ENCODE measurements at places on chromosomes 3 and 15.

GRCh38 chr3:124854009-124854408, 33.2 kb downstream of the ITGB5 start:
- DNase-seq = no peak

DNA sequence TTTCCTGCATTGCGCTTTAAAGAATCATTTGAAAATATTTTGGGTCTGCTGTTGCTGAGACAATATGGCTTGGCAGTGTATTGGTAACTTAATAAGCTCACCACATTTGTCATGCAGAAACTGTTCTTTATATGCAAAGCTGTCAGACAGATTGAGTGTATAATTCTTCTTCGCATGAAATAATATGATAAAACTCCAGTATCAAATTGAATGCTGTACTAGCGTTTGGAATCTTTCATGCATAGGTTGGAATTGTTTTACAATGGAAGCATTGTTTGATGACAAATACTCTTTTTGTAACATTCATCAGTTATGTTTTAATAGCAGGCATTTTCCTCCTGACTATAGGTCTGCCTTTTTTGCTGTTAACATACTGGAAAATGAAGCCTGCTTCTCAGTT, 53.8 kb downstream of the RBMS3 start:
- no peak for DNase-seq

DNA sequence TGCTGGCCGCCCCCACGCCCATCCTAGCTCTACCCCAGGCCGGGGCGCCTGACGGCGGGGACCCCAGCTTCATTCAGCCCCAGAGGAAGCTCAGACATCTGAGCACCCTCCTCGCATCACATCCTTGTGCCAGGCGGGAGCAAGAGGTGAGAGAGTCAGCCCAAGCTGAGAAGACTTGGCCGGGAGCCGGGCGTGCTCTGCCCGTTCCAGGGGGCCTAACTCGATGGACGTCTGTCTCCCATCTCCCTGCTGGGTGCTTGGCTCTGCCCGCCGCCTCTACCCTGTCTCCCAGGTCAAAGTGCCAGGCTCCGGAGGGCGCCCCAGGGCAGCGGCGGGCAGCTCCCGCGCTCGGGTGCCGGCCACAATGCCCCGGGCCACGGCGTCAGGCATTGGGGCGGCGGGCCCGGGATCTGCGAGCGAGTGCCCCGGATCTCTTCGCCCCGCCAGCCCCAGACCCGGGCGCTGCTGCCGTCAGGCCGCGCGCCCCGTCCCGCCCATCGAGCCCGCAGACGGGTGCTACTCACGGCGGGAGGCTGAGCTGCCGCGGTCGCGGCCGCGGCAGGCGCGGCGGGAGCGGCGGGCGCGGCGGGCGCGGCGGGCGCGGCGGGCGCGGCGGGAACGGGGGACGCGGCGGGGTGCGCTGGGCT, 388 bp downstream of the DAPK2 start:
- DNase-seq = no peak

GRCh38 chr3:31802981-31803740, 177.9 kb downstream of the OSBPL10 start:
- no peak for DNase-seq

DNA sequence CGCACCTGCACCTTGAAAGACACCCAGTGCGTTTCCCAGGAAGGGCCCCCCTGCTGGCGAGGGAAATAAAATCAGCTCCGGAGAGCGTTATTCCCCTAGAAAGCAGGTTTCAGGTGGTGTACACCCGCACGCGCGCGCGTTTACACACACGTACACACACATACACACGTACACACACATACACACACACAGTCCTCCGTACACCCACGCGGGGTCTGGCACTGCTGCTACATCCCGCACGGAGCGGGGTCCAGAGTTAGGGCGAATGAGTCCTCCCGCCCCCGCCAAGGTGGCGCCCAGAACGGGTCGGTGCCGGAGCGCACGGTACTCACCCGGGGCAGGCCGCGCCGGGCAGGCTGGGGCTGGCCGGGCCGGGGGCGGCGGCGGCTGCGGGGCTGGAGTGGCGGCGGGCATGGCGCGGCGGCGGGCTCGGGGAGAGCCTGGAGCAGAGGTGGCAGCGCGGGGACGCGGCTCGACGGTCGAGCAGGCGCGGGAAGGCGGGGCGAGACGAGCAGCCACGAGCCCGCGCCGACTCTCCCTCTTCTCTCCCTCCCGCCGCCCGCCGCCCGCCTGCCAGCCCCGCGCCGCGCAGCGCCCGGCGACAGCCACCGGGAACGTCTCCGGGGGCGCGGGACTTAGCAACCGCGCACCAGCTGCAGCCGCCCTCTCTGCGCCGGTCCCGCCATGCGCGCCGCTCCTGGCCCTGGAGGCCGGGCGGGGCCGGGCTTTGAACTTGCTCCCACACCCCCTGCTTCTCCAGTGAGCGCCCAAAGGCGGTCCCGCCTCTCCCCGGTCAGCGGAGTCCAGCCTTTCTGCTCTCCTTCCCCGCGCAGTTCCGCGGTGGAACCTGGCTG, at the start of gene DCLK3:
Gene DCLK3, minus strand, starts transcription at position 704 of the 854 bp plus-strand sequence. Its CDS starts 290 bp downstream, at position 414.
- DNase-seq = no peak

GRCh38 chr3:45760878-45761711, 35.2 kb downstream of the SLC6A20 start:
- DNase-seq = peak; percentile 31

GRCh38 chr15:60414016-60414682, 16.4 kb upstream of the ANXA2 start:
- no peak for DNase-seq

DNA sequence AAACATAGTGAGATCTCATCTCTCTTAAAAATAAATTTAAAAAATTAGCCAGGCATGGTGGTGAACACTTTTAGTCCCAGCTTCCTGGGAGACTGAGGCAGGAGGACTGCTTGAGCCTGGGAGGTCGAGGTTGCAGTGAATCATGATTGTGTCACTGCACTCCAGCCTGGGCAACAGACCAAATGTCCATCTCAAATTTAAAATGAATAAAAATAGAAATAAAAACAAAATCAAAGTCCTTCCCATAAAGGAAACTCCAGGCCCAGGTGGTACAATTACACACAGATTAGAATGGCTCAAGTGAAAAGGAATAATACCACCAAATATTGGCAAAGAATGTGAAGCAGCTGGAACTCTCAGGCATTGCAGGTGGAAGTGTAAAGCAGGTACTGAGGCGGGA, 19.3 kb upstream of the ATP10A start:
- no peak for DNase-seq

DNA sequence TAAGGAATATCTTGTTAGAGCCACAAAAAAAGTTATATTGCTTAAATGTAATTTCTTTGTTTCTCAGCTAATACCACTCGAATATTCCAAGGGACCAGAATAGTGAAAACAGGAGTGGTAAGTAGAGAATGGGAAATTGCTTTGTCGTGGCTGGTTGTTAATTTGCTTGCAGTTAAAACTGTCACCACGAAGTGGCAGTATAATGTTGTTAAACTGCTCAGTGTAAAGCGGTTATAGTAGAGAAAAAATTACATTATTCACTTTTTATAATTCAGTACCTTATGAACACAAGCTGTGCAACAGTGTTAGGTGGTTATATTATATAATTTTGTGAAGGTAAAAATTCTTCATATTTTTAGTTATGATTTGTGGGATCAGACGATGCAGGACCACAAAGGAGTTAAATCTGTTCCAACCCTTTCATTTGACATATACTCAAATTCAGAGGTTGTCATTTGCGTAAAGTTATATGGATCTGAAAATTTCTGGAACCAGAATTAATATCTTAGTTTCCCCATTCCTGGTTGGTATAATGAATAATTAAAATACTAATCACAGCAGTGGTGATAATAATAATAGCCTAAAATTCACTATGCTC, 171.8 kb downstream of the FEZF2 start:
- peak; percentile 15 for DNase-seq

- no peak for DNase-seq
Measured at GRCh38 chr3:171159024-171159821, 132.7 kb upstream of the SLC2A2 start.

DNA sequence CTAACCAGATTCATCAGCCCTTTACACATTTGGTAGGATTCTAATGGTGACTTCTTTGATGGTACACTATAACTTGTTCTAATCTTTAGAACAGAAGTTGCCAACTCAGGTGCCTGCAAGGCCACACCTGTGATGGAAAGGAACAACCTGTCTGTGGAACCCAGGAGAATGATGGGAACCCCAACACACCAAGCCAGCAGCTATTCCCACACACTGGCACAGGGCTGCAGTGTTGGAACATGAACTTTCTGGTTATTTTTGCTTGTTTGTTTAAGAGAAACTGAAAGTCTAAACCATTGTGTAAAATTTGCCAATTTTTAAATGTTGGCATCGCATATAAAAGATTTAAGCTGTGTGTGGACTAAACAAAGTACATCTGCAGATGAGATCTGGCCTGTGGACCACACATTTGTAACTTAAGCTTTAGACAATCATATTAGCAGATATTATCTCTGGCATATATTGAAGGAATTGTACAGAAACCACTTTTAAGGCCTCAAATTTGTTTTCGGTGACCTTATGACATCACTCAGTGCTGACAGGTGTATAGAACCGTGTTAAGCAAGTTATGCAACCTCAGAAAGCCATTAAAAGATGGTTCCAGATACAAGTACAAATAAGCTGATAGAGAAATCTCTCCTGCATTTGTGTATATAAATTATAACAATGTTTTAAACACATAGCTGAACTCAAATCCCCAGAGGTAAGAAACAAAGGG, 242.9 kb downstream of the SLC9A9 start:
- DNase-seq = no peak

GRCh38 chr15:58546635-58547627, 115.1 kb downstream of the LIPC start:
- no peak for DNase-seq

GRCh38 chr3:11612515-11613188, 31.1 kb downstream of the VGLL4 start:
- DNase-seq = no peak

DNA sequence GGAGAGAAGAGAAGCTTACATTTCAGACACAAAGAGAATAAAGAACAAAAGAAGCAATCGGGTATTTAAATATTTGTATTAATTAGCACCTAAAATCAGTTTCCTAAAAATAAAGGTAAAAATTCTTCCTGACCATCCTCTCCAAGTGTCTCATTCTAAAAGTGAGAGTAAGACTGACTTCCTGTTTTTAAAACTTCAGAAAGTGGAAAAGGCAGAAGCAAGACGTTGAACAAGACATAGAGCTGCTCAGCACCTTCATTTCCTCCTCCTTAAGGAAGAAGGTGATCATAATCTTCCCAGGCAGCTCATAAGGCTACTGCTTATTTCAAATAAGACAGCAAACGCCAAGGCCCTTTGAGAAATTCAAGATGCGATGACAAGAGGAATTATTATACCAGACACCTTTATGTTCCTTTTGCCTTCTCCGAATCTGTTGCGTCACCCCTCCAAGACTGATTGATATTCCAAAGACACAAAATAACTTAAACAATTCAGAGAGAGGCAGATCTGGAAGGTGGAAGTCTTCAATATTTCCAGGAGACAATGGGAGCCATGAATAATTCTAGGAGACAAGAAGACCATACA, 238.8 kb upstream of the TLE3 start:
- no peak for DNase-seq

DNA sequence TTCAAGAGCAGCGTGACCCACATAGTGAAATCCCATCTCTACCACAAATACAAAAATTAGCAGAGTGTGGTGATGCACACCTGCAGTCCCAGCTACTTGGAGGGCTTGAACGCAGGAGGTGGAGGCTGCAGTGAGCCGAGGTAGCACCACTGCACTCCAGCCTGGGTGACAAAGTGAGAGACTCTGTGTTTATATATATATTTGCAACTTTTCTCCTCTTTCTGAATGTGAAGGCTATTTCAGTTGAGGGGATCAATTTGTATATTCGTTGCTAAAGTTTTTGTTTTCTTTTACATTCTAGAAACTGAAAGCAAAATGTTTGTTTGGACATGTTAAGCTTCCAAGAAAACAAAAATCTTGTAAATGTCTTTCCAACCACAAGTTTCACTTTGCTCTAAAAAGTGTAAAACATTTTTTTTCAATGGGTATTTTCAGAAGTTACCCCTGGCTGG, 29.8 kb upstream of the FAM98B start:
- DNase-seq = no peak

GRCh38 chr3:177093966-177094365, 103.3 kb downstream of the TBL1XR1 start:
- no peak for DNase-seq

- DNase-seq = no peak
Measured at GRCh38 chr3:98012979-98013378, 22.1 kb downstream of the GABRR3 start.

- no peak for DNase-seq
Measured at GRCh38 chr3:109631897-109632296, 294.6 kb upstream of the DPPA4 start.

DNA sequence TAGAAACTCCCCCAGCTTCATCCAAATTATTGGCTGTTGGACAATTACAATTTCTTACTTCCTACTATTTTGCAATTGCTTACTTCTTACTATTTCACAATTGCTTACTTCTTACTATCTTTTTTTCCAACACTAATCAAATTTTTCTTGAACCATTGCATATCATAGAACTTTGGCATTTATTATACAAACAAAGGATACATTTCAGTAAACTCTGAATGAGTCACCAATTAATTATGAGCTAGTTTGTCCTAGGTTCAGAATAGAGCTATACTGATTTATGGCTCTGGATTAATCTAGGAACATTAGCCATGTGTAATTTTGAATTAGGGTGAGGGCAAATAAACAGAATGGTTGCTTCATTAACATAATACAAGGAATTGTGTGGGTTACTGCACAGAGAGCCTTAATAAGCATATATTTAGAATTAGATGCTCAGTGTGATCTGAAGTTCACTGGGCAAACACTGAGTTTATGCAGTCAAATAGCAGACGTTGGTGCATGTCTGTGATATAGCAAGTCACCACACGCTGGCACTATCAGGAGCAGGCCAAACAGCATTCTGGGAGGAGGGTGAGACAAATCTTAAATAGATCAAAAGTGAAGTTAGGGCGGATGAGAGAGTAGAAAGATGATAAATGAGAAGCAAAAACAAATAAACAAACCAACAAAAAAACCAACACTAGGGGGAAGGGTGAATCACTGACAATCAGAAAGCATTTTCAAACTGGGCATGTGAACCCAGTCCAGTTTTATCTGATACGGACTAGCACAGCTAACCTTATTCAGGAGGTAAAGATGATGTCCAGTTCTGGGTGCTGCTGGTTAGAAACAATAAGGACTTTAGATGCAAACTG, 21.5 kb downstream of the GABRR3 start:
- DNase-seq = no peak

- no peak for DNase-seq
Measured at GRCh38 chr15:42691770-42692169, 45.2 kb downstream of the CDAN1 start.

GRCh38 chr3:1469248-1469647, 376.4 kb downstream of the CNTN6 start:
- no peak for DNase-seq

GRCh38 chr3:159816512-159816911, 172.1 kb upstream of the IL12A start:
- DNase-seq = no peak

- DNase-seq = no peak
Measured at GRCh38 chr3:57133157-57133556, 32.0 kb downstream of the IL17RD start.

Data from NCI-H1092 (cell line).